Heart right ventricle (tissue), 16 donors: ENCODE measurements at places on chromosomes 1 and 21. TPM values are rescaled to one million over a fixed set of nuclear protein-coding genes. Genes with fewer than 3 reads are reported as not detected.
A peak's percentile ranks its signal among the peaks of the same experiment; 100 is the strongest.

DNA sequence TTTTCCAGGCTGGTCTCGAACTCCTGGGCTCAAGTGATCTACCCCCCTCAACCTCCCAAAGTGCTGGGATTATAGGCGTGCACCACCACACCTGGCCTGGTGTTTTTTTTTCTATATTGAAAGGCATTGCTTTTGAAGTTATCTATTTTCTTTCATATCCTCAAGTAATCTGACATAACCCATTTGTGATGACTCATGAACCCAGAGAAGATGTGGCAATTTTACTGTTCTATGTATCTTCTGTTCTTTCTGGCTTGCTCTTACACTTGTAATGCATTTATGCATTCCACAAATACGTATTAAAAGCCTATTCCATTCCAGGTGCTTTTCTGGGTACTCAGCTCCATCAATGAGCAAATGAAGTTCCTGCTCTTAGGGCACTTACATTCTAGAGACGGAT is 29.9 kb upstream of the ERRFI1 start:
- DNase-seq: no peak

LIPI gene
- not detected for total RNA-seq

- DNase-seq: no peak
Measured at GRCh38 chr1:181390410-181391077, 92.8 kb upstream of the CACNA1E start.

DNA sequence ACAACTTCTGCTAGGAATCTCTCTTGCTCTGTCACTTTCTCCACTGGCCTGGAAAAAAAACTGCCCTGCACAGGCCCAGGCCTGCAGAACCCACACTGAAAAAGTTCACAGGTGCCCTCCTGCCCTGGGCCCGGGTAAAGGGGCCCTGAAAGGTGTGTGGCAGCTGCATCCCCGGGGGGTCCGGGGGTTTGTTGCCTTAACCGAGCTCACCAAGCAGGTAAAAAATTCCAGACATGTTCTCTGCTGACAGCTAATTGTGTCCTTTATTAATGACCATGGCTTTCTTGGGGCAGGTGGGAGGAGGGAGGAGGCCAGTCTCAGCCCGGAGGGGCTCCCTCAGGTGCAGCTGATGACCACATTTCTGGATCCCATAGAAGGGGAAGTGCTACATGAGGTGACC is 122.9 kb downstream of the LACTBL1 start:
- no peak for DNase-seq

OR2G6 gene
- not detected for total RNA-seq

- peak; percentile 92 for DNase-seq
Measured at GRCh38 chr21:34526618-34527290, 14.7 kb upstream of the KCNE1 start.

GRCh38 chr1:104878203-104878909 is 1128.7 kb downstream of the AMY1C start:
- DNase-seq: no peak

DNA sequence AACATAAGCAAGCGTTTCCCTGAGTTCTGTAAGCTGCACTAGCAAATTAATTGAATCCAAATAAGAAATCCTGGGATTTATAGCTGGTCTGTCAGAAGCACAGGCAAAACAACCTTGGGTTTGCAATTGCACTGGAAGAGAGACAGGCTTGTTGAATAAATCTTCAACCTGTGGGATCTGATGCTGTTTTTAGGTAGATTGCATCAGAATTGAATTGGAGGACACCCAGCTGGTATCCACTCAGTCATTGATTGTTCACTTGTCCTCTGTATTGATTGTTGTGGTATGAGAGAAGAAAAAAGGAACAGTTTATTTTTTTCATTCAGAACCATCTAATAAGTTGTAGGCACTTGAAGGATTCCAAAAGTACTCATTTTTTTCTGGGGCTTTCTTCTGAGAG is 497.4 kb downstream of the SIPA1L2 start:
- DNase-seq: no peak

GRCh38 chr1:203524152-203524551 is 30.2 kb downstream of the OPTC start:
- no peak for DNase-seq

DNA sequence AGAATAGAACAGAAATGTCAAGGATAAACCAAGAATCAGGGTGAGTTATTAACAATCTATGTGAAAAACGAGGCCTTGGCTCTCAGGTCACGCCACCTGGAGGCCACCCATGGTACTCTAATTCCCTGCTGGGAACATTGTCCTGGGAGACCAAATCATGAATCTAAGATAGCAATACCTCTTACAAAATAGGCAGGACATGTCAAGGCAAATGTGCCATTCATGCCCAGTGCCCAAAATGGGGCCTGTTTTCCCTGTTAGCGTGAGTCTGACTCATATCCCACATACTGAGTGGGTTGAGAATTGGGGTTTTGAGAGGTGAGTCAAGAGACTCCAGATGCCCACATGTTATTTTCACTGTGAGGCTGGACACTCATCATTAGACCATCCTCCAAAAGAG is 380.8 kb downstream of the HHIPL2 start:
- DNase-seq: peak; percentile 13

AK5 gene
- 1.1 TPM for total RNA-seq

DNA sequence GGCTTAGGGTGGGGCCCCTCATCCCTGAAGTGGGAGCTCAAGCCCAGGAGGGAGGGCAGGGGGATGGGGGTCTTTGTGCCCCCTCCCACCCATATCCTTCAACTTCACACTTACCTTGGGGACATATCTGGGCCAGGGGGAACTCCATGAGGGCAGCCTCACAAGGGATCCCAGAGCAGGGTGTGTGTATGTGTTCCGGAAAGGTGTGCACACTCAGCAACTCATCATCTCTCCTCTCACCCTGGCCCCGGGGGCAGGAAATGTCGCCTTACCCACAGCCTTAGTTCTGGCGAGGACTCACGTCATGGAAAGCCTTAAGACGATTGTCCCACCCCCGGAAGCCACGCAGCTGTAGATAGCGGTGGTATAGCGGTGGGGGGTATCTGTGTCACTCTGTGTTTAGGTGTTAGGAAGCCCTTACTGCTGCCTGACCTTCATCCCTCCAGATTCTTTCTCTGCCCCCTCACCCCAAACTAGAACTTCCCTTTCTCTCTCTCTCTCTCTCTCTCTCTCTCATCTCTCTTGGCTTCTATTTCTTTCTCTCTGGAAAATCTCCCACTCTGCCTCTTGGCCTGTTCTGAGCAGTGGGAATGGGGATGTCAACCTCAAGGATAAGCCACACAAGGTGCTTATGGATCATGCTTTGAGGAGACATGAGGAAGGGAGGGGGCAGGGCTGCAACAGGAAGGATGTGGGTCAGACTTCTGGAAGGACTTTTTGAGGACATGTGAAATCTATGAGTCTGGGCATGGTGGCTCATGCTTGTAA is at the start of gene SH2D2A:
Gene SH2D2A (minus strand): TSS at position 288 of the 768 bp plus-strand sequence. CDS start 140 bp downstream, at position 148.
- peak; percentile 70 for DNase-seq

STMN1 gene
- 32.2 TPM for total RNA-seq

GRCh38 chr21:15688016-15688415 is 41.8 kb upstream of the USP25 start:
- no peak for DNase-seq

DNA sequence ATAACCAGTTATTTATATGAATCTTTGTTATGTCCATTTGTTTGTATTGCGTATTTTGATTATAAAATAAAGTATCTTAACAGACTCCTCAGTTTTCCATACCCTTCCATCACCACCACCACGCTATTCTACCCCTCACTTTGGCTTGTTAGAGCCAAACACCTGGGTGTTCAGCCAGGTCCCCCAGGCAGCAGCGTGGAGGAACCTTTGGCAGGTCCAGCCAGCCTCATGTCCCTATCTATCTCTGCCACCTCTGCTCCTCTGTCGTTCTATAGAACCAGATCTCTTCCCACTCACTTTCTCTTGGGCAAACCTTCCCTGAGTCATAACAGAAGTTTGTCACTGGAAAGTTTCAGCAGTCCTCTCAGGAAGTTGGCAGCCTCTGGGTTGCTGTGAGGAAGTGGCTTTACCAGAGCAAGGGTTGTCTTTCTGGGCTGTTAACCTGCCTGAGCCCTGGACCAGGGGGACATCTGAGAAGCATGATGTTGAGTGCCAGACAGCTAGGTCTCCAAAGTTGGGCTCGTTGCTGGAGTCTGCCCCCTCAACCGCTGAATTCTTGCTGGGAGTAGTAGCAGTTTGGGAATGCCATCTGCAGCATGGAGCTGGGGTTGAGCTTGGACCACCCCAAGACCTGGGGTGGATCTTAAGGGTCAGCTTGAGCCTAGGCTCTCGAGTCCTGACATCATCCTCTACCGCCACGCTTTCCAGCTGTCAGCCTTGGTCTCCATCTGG is 996 bp upstream of the SH3BGRL3 start:
- DNase-seq: no peak

DNA sequence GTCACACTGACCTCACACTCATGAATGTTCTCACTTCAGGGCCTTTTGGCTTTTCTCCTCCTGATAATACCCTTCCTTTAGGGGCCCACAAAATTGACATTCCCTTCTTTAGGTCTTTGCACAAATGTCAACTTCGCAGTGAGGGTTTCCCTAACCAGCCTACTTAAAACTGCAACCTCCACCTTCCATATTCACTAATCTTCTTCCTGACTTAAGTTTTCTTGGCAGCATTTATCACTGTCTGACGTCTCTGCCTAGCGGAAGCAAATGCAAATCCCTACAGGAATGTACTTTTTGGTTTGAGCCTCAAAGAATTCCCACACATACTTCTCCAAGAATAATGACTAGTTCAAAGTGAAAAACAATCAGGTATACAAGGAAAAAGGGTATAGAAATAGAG is 32.8 kb downstream of the INTS7 start:
- no peak for DNase-seq

DNA sequence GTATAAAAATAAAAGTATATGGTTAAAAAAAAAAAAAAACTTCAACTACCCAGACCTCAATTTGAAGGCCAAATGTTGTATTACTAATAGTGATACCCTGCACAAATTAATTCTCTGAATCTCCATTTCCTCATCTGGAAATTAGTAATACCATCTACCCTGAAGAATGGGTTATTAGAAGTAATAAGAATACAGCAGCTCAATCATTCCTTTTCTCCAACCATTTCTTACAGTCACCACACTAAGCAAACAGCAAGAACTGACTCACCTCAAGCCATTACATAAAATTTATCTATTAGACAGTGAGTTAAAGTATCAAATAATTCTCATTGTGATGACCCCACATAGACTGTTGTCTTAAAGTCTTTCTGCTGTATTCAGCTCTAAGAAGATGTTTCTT is 39.6 kb downstream of the RERE start:
- no peak for DNase-seq

OR2L8 gene
- total RNA-seq: not detected

BCAN gene
- not detected for total RNA-seq

GRCh38 chr1:182604175-182605164 is at the start of gene RGS16:
TSS of gene RGS16 (minus strand) at chr1:182604389. CDS start at chr1:182604259, 130 bp downstream.
- DNase-seq: peak; percentile 95

NIT1 gene
- total RNA-seq: 40.0 TPM

DNM3 gene
- total RNA-seq: 2.3 TPM

- DNase-seq: peak; percentile 75
Measured at GRCh38 chr1:156495401-156496140, 5.0 kb downstream of the MEF2D start.

MAN1C1 gene
- total RNA-seq: 9.7 TPM

GRCh38 chr1:64111787-64112186 is 91.6 kb upstream of the UBE2U start:
- no peak for DNase-seq

DNA sequence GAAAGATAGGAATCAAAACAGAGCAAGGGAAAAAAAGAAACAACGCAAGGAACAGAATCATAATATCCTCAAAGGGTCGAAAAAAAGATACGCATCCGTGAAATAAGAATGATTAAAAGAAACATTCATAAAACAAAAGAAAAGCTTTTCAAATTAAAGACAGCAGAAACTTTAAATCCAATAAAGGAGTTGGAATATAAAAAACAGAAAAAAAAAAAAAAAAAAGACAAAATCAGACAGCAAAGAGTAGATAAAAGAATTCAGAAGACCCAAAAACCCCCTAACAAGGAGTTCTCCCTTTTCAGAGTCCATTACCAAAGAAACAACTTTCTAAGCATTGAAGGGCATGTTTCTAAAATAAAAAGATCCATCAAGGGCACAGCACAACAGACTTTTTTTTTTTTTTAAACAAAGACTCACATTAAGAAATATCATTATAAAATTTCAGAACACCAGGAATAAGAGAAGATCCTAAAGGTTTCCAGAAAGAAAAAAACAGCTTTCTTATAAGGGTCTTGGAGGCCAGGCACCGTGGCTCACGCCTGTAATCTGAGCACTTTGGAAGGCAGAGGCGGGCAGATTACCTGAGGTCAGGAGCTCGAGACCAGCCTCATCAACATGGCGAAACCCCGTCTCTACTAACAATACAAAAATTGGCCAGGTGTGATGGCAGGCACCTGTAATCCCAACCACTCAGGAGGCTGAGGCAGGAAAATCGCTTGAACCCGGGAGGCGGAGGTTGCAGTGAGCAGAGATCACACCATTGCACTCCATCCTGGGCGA is 44.7 kb downstream of the ENAH start:
- DNase-seq: no peak

- DNase-seq: no peak
Measured at GRCh38 chr1:168725060-168725459, 3.9 kb downstream of the DPT start.
